ENCODE measurements at places on chromosomes 6 and 20.

DNA sequence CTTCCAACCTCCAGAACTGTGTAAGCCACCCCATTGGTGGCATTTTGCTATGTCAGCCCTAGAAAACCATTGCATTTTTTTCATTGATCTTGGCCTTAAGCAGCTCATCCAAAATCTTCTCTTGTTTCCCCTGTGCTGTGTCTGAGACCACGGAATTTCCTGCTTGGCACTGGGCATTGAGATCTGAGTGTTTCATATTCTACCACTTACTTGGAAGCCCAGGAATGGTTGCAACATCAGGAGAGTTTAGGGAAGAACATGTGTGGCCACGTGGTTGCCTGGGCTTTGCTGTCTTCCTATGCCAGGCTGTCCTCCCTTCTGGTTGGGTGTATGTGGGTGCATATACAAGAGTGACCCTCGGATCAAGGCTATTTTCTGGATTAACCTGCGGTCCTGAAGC, 139.3 kb upstream of the PMEPA1 start:
- no peak for DNase-seq

- DNase-seq = no peak
Observed at GRCh38 chr6:37802810-37803209, 16.7 kb upstream of the ZFAND3 start.

- no peak for DNase-seq
Observed at GRCh38 chr20:24109537-24109936, 121.0 kb upstream of the GGTLC1 start.

GRCh38 chr6:168201383-168201782, 118.2 kb downstream of the DACT2 start:
- DNase-seq = no peak

DNA sequence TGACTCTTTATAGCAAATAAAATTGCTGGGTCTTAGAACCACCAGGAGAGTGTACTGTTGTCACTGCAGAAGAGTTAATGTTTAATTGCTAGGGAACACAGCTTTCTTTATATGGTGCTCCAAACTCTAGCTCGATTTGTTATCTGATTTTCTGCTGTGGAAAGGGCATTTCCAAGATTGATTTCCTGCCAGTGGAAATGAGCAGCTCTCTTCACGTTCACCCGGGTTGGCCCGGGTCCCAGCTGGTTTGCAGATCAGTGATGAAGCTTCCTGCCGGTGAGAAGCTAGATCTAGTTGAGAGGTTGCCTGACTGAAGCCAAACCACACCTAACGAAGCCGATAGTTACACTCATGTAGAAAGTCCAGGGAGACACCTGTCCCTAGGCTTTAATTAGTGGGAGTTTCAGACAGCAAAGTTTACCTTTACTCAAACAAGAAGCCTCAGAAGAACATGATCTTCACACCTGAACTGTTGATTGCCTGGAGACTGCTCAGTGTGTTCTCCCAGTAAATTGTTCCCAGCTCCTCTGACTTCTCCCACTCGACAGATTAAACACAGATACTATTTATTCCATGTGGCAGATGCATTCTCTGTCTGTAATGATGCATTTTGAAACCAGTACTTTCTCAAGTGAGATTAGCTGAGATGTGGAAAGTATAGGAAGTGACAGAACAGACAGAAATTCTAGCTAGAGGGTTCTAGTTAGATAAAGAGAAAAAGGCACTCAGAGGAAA, 27.8 kb downstream of the PAQR8 start:
- DNase-seq = no peak

DNA sequence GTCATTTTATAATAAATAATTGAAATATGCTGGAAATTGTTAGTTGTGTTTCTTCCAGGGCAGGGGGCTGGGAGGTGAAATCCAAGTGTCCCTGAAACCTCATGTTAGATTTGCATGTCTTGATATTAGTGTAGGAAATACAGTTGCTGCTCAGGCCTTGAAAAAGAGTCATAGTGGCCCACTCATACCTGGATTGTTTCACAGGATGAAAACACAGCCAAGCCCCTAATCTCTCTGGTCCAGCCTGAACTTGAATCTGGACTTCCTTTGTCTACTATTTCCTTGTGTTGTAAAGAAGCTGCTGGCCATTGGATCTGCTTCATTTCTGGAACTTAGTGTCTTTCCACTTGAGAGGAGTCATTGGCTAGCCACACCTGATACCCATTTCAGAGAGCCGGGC, 108.8 kb upstream of the JARID2 start:
- no peak for DNase-seq

DNA sequence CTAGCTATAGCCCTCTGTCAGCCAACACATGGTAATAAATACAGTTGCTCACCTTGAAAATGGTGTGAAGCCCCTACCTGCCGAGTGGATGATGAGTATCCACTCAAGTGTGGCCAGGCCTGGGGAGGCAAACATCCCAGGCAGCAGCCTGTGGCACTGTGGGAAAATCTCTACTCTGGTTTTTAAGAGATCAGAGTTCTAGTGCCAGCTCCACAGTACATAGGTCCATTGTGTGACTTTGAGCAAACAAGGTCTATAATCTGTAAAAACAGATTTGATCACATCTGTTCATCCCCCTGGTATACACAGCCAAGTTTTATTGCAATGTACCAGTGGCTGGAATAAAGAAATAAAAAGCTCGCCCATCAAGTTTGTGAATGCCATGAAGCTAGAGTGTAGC, 82.7 kb upstream of the ARMC2 start:
- no peak for DNase-seq

DNA sequence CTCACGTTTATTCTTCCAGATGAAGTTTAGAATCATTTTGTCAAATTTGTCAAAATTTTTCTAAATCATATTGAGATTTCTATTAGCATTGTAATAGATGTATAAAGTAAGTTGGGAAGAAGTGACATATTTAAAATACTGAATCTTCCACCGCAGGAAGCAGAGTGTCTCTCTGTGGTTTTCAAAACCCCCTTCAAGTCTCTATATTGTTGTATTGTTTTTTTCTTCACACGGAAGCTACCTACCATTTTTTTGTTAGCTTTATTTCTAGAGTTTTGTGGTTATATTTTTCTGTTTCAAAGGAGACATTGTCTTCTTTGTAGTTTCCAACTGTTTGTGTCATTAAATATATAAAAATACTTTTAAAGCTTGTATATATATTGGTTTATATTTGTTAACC, 188.6 kb downstream of the ZDHHC14 start:
- DNase-seq = no peak

GRCh38 chr6:170006900-170007467, 255.6 kb downstream of the ERMARD start:
- DNase-seq = no peak

DNA sequence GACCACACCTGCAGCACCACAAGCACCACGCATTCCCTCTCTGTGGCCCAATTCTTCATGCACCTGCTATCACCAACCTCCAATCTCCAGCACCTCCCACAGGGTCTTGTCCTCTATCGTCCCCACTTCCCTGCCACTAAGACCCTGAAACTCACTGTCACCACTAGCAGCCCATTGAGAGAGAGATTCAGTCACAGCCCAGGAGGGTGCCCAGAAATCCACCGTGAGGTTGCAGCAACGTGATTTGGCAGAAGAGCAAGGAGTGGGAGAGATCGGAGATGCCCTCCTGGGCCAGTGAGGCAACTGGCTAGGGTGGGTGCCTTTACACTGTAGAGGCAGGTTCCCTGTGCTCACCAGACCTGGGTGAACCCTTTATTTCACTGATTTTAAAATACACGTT, 90.1 kb downstream of the ANKRD60 start:
- no peak for DNase-seq

DNA sequence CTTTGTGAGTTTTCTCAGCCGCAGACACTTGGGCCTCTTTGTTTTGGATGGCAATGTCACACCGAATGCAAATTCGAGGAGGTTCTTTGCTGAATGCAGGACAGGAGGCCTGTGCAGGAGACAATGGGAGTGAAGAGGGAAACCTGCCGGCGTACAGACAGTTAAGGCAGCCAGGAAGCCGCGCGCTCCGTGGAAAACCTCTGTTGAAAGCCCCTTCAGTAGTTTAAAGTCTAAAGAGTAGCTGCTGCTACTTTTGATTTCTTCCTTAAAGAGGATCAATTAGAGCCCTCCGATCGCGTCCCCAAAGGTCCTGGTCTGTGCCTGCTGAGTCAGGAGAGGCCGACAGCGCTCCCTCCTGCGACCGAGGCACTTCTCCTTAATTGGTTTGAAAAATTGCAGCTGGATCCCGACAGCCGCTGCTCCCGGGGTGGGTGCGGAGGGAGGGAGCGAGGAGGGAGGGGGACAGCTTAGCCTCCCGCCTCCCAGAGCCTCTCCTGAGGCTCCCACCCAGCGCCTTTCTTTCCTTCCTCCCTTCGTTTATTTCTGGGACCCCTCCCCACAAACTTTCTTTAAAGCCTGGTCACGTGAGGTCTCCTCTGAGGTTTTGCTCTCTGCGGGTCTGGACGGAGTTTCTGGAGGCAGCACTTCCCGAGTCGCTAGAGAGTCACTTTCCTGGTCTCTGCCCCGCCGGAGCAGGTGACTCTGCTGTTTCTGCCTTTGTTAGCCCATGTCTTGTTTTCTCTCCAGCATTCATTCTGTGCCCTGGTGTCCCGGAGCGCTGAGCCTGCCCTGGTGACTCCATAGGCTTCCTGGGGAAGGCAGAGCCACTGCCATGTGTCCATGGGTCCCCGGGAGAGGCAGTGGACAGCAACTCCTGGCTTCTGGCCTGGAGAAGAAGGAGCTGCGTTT, 22.3 kb upstream of the RPP40 start:
- DNase-seq = no peak

- no peak for DNase-seq
Observed at GRCh38 chr20:2312876-2313275, 17.1 kb downstream of the TGM3 start.

- DNase-seq = no peak
Observed at GRCh38 chr6:114997813-114998292, 655.0 kb upstream of the HS3ST5 start.

DNA sequence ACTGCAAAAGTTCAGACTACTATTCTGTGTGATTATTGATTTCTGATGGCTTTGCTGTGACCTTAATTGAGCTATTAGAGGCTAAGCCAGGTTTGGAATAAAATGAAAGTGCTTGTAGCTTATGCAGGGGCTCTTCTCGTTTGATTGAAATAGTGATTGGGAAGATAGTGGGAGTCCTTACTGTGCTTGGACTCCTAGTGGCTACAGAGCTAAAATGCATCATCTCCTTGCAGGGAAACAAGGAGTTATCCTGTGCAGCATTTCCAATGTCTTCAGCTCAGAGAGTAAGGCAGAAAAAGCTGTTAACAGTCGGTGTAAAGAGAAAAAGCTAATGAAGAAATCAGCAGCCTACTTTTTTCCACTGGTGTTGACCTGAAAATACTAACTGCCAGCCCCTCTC, 173.5 kb downstream of the SLC35F1 start:
- DNase-seq = no peak

DNA sequence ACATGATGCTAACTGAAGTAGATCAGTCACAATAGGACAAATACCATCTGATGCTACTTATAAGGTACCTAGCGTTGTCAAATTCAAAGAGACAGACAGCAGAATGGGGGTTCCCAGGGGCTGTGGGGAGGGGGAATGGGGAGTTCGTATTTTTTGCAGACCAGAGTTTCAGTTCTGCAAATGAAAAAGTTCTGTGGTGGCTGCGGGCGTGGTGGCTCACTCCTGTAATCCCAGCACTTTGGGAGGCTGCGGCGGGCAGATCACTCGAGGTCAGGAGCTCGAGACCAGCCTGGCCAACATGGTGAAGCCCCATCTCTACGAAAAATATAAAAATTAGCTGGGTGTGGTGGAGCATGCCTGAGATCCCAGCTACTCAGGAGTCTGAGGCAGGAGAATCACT, 68.1 kb downstream of the SLC22A23 start:
- no peak for DNase-seq

DNA sequence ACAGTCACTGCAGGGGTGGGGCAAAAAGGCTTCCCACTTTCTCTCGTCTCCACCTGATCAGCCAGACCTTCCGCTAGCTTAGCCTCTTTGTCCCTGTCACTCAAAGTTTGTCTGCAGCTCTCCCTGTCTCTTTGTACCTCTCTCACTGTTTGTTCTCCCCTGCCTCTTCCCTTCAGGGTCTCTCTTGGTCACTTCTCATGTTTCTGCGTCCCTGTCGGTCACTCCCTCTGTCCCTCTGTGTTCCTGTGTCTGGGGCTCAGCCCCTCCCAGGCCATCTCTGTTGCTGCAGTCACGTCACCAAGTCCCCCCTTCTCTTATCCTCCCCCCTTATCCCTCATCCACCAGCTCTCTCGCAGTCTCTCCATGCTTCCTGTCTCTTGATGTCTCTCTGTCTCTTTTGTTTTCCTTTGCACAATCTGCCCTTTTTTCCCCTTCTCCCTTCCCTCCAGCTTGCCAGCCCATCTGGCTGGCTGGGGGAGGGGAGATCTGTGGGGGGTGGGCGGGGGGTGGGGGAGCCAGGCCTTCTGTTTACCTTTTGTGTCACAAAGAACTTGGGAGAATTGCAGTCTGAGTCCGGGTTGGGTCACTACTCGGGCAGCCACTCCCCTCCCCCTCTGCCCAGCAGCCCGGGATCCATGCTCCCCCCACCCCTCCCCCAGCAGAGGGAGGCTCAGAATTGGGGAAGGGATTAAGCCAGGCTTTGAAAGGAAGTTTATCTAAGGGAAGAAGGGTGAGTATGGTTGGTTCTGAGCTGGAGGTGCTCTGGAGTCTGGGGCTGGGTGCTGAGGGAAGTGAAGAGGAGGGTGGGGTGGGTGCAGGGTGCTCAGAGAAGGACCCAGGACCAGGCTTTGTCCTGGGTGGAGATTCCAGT, 32.3 kb downstream of the FOXP4 start:
- DNase-seq = no peak

- DNase-seq = no peak
Observed at GRCh38 chr20:51470907-51471411, 71.6 kb downstream of the NFATC2 start.
